ENCODE measurements at places on chromosomes 16 and 17.

GRCh38 chr16:28010671-28011070, 52.8 kb downstream of the GSG1L start:
- DNase-seq: no peak

DNA sequence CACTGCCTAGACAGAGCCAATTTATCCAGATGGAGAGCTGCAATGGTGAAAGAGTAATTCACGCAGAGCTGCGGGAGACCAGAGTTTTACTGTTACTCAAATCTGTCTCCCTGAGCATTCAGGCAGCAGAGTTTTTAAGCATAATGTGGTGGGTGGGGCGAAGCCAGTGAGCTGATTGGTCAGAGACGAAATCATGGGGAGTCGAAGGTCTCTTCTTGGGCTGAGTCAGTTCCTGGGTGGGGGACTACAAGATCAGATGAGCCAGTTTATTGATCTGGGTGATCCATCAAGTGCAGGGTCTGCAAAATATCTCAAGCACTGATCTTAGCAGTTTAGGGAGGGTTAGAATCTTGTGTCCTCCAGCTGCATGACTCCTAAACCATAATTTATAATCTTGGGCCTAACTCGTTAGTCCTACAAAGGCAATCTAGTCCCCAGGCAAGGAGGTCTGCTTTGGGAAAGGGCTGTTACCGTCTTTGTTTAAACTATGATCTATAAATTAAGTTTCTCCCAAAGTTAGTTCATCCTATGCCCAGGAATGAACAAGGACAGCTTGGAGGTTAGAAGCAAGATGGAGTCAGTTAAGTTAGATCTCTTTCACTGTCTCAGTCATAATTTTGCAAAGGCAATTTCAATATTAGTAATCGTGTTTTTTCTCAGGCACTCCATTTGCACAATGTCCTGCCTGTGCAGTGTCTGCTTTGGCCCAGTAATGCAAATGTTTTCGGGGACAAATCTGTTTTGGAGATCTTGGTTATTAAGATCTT, 27.0 kb downstream of the PIGL start:
- DNase-seq: no peak

- no peak for DNase-seq
Measured at GRCh38 chr16:47777220-47777619, 316.1 kb downstream of the PHKB start.

DNA sequence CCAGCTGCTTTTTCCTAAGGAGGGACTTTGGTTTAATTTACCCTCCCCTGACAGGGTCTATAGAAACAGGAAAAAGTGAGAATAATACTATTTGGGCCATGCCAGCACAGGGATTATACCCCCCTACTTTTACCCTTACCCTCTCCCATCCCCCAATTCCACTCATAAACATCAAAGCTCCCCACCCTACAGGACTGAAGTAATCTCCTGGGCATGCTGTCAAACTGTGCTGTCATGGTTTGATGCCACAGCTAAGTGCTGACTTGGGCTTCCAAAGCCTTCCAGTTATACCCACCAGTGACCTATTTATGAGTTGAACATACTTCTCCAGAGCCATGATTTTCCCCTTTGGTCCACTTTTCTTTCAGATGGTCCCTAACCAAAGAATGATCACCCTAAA, 12.8 kb downstream of the PHF12 start:
- DNase-seq: no peak

DNA sequence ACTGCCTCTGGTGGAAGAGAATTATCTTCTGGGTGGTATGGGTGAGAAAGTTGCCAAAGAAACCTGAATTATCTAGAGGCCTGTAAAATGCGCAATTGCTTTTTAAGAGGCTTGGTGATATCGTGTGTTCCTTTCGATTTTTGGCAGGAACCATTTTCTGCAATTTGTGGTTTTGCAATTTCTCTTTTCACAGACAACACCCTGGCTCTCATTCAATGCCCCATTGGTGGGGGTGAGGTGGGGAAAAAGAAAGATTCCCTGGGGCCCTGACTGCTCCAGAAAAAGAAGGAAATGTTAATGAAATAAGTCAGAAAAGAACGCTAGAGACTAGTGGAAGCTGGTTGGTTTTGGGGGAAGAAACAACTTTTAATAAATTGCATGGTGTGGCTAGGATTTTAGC, 77.4 kb downstream of the ANKFN1 start:
- DNase-seq: no peak

DNA sequence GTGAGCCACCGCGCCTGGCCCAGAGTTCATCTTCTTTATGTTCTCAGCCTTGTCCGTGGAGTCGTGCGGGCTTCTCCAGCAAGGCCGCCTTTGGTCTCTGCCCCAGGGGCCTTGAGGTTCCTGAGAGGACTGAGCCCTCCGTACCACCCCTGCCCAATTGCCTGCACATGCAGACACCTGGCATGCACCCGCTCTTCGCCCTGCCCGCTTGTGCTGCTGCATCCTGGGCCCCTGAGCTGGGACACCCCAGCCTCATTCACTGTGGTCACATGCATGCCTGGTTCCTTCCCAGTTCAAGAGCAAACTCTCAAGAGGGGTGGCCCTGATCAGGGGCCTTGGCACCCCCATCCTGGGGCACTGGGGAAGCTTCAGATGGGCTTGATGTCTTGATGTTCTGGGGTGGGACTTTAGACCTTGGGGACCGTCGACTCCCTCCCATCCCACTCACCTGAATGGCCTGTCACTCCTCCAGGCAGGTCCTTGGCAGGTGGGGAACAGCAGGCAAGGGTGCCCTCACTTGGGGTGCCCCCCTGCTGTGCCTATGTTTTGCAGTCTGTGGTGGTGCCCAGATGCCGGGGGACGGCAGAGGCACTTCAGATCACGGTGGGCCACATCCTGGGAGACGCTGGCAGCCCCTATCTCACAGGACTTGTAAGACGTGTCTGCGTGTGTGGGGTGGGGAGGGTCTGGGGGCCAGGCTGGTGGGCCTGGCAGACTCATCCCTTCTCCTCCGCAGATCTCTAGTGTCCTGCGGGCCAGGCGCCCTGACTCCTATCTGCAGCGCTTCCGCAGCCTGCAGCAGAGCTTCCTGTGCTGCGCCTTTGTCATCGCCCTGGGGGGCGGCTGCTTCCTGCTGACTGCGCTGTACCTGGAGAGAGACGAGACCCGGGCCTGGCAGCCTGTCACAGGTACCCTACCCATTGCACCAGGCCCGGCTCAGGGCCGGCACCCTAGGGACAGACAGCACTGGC, 12.7 kb upstream of the SPNS2 start:
- no peak for DNase-seq

DNA sequence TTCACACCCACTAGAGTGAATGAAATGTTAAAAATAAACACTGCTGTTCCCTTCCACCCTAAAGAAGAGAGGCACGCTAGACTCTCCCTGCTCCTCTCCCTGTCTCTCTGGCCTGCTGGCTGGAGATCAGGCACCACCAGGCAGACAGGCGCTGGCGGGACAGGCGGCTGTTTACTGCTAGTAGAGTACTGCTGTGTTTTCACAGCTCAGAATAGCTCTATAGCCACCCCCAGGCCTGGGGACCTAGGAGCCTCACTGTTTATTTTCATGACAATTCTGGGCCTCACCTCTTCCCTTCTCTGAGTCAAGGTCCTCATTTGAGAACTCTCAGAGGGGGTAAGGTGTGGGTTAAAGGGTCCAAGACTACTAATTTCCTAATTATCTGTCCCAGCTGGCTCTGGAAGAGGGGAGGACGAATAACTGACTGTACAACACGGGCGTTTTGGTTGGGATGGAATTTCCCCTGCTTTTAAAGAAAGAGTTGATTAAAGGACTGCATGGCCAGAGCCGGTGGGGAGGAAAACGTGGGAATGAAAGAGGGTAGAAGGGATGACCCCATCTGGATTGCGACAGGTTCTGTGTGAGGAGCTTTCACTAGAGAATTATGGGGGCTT, 9.0 kb upstream of the G6PC1 start:
- no peak for DNase-seq

GRCh38 chr17:57986841-57987580, 1.0 kb downstream of the VEZF1 start:
- no peak for DNase-seq

DNA sequence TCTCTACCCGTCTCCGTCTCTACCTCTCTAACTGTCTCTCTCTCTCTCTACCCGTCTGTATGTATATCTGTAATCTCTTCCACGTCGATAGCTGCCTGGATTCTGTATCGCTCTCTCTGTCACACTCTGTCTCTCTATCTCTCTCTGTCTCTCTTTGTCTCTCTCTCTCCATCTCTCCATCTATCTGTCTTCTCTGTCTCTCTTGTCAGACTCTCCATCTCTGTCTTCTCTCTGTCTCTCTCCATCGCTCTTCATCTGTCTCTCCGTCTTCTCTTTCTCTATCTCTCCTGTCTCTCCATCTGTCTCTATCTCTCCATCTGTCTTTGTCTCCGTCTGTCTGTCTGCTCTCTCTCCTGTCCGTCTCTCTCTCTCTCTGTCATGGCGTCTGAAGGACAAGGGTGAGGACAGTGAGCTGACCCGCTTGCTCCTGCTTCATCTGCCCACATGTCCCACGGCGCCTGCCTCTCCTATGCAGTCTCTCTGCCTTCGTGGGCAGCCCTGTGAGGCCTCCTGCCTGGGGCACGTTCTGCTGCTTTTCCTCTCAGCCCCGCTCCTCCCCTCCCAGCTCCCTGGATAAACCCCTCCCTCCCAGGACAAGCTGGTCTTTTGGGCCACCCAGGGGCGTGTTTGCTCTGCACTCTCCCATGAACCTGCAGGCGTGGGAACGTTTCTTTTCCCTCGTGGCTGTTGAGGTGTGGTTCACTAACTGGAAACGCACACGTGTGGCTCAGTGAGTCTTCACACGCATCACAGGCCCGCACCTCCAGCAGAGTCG, 18.9 kb downstream of the ACSF3 start:
- DNase-seq: no peak

DNA sequence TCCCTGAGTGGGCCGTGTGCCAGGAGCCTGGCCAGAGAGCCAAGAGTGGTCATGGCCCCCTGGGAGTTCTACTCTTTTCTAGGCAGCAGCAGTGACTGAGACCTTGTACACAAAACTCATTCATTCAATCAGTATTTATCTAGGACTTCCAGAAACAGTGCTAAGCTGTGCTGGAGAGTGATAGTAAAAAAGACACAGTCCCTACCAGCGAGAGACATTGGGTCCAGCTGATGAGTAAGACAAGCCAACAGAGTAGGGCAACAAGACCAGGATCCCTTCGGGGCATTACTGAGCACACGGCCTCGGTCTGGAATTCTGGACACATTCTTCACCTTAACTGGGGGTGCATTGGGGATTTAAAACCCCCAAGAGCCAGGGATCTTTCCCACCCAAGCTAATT, 20.2 kb downstream of the CBX4 start:
- DNase-seq: no peak

DNA sequence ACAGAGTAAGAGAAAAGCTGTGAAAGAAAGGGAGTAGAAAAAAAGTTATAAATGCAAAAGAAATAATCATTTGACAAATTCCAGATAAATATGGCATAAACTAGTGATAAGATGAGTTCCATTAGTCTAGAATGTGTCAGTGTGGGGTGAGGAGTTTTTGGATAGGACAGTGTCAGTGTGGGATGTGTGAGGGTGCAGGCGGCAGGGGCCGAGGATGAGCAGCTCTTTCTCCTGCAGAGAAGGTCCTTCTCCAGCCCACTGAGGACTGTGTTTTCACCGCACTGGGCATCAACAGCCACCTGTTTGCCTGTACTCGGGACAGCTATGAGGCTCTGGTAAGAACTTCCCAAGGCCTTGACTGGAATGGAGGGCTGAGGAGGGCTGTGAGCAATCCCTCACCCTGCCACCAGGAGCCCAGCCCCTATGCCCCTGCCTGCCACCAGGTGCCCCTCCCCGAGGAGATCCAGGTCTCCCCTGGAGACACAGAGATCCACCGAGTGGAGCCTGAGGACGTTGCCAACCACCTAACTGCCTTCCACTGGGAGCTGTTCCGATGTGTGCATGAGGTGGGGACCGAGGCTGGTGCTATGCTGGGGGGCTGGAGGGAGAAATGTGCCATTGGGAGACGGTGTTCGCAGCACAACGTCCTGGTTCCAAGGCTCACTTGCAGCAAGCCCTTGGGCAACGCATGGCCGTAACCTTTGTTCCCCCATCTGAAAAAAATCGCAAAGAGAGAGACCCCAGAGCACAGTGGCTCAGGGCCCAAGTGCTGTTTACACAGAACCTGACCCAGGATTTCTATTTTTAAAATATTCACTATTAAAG, 13.1 kb downstream of the RAPGEFL1 start:
- no peak for DNase-seq

GRCh38 chr16:48536614-48537200, 73.3 kb downstream of the N4BP1 start:
- no peak for DNase-seq

DNA sequence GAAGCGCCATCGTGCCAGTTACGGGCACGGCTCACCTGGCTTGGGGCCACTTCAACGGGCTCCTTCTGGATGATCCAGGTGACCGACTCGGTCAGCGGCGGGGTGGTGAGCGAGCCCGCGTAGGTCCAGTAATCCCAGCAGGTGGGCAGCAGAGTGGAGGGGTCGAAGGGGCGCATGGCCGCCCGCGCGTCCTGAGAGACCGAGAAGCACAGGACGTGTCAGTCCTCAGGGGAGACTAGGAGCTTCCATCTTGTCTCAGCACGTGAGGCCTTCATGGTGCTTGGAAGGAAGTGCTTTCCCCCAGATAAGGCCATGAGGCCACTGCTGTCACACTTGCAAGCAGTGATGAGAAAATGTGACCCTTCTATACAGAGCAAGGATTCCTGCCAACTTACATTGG, 22.5 kb upstream of the SLC7A5 start:
- DNase-seq: no peak

- peak; percentile 25 for DNase-seq
Measured at GRCh38 chr17:41835800-41836549, at the start of gene NT5C3B. Gene NT5C3B, minus strand, starts transcription at chr17:41836232. Its CDS starts 39 bp downstream, at chr17:41836193.

GRCh38 chr17:49787884-49788477, 500 bp upstream of the KAT7 start:
- DNase-seq: no peak

DNA sequence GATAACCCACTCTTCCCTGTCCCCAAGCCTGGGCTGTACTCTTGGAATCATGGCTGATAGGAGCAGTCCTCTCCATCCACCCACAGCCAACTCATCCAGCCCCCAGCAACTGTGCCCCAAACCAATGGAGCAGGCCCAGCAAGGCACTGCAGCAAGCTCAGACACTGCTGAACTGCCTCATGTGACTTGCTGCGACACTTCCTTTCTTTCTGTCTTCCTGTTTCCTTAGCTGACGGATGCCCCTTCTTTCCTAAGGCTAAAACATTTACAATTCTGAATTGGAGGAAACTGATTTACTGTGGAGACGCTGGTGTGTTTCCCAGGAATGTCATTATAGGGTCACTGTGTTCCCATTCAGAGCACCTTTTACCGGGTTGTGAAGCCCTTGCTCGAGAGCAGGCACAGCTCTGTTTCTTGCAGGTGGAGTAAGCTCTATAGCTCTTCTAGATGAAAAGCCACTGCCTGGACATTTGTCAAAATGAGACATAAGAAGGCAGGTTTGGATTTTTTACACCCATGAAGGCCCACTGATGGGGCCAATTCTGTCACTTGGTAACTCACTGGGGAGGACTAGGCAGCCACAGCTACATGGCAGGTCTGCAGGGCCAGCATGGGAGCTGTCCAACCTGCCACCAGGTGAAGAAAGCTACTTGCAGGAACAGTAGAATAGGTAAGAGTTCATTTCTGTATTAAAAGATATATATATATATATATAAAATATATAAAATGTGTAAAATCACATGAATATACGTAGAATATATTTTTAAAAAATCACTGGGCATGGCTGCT, 27.4 kb downstream of the TMEM11 start:
- DNase-seq: no peak

Measured in NCI-H446 (cell line).